NCI-H1092 (cell line): ENCODE measurements at places on chromosomes 13 and 19.

GRCh38 chr13:31914843-31915242, 116.7 kb upstream of the FRY start:
- DNase-seq = no peak

DNA sequence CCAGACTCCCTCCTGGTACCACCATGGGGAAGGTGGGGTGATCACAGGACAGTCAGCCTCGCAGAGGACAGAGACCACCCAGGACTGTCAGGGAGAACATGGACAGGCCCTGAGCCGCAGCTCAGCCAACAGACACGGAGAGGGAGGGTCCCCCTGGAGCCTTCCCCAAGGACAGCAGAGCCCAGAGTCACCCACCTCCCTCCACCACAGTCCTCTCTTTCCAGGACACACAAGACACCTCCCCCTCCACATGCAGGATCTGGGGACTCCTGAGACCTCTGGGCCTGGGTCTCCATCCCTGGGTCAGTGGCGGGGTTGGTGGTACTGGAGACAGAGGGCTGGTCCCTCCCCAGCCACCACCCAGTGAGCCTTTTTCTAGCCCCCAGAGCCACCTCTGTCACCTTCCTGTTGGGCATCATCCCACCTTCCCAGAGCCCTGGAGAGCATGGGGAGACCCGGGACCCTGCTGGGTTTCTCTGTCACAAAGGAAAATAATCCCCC, 505 bp upstream of the CEACAM5 start:
- DNase-seq = no peak

- no peak for DNase-seq
These were observed 185.7 kb downstream of the TEX29 start for GRCh38 chr13:111506125-111506524.

GRCh38 chr19:15285896-15286591, 46.3 kb downstream of the BRD4 start:
- no peak for DNase-seq

GRCh38 chr13:44711706-44712105, 135.6 kb upstream of the TSC22D1 start:
- no peak for DNase-seq

- DNase-seq = no peak
These were observed 1.6 kb downstream of the DHPS start for GRCh38 chr19:12680034-12680433.
